COR-L47 (cell line): ENCODE measurements at places on chromosomes 4 and X.

DNA sequence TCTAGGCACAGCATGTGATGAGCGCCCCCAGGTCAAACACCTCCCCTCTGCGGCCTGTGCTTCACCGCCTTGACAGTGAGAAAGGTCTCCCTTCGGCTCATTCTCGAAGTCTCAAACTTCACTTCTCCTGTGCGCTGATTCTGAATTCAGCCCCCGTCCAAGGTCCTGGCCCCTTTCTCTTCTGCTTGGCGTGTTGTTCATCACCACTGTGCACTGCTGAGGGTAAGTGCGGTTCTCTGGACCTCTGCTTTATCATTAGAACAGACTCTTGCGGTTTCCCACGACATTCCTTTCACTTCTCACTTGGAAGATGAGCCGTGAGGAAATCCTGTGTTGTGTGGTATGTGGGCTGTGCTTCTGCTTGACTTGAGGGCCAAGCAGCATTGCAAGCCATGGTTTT, 11.9 kb downstream of the HTT-AS start:
- DNase-seq, result no peak

DNA sequence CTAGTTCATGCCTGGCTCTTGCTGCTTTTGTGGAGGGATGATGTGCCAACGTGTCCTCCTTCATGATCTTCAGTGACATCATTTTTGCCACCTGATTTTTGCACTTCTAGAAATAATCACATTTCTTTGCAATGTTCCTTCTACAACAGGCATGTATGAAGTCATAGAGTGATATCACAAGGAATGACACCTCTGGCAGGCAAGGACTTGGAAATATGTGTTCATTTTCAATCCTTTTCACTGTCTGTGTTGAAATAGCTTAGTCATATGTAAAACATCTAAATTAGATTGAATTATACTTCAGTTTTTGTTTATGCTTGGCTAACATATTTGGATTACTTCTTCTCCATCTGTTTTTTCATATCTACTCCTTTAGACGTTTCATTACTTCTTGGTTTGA, 221.2 kb upstream of the STK26 start:
- DNase-seq, result no peak

GRCh38 chr4:20356565-20356964, 104.9 kb downstream of the SLIT2 start:
- DNase-seq, result peak; percentile 78

DNA sequence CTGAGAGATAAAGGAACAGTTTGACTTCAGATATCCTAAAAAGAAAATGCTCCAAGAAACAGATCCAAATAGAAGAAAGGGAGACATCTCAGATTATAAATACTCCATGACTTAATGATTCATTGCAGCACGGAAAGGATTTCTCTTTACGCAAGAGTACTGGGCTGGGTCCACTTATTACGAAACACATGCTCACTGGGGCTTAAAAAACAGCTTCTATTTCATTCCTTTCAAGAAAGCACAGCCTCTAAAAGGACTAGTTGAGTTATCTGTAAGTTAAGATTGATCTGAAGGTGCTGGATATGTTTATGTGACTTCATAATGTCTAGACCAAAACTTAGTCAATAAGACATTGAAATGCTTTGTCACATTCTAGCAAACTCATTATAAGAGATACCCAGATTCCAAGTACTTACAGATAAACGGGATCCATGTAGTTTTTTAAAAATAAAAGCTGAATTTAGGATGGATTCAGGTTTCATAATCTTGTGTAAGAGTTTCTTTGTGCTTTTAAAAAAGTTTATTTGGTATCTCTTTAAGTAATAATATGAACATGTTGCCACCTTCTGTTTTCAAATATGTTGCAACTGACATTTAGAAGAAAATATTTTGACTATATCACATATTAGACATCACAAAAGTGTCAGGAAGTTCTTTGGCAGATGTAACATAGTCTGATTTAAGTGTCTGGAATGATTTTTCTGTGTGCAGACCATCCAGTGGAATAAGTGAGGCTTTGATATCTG, 109.5 kb upstream of the MYOZ2 start:
- no peak for DNase-seq
